DMS 273 treated with DMSO at 0.1 percent for 48 hours (cell line): ENCODE measurements at places on chromosomes 6 and 20.
A peak's percentile ranks its signal among the peaks of the same experiment; 100 is the strongest.

- no peak for DNase-seq
Observed at GRCh38 chr6:122666418-122666817, 56.2 kb downstream of the PKIB start.

DNA sequence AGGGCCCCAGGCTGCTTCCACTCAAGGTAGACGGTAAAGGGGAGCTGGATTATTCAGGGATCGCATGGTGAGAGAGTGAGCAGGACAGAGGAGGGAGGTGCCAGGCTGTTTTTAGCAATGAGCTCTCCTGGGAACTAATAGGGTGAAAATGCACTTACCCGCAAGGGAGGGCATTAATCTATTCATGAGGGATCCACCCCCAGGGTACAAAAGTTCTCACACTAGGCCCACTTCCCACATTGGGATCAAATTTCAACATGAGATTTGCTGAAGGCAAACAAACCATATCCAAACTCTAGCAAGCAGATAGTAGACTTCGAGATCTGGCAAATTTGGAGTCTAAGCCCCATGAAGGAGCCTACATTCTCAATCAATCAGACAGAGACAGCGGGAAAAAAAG is 408.6 kb downstream of the RNF144B start:
- no peak for DNase-seq

DNA sequence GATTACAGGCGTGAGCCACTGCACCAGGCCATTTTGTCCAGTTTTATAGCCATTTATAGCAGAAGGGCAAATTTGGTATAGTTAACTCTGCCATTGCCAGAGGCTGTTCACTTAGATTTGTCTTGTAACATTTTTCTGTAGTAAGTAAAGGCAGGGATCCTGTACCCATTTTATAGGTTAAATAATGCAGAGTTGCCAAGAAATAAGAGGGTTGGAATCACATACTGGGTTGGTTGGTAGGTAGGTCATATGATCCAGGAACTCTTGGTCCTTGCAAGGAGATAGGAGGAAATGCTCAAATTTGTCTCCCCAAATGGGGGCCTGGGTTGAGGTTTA is 68.1 kb downstream of the SHLD1 start:
- no peak for DNase-seq

- no peak for DNase-seq
Observed at GRCh38 chr20:9508240-9508661, 6.1 kb upstream of the LAMP5 start.

DNA sequence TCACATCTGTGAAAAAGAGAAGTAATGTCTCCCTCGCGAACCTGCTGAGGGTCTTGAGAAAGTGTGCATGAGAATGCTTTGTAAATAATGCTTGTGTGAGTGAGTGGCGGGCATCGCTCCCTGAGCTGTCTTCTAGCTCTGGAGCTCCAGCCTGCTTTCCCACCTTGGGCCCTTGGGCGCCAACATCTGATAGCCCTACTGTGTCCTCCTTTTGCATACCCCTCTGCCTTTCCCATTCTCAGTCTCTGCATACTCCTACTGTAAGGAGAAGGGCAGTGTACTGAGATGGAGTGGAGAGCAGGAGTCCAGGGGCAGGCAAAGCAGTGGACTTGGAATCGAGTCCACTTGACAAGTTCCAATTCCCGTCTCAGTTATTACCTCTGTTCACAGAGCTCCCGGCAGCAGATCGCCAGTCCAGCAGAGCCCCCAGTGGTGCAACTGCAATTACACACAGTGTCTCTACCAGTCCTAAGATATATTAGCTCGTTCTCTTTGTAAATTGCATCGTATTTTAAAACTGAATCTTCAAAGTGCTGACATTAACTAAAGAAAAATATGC is 847 bp upstream of the NCR2 start:
- DNase-seq, result no peak

GRCh38 chr6:141562851-141563763 is 569.6 kb upstream of the GJE1 start:
- DNase-seq, result peak; percentile 36

- DNase-seq, result no peak
Observed at GRCh38 chr6:16199804-16200203, 38.6 kb upstream of the GMPR start.

DNA sequence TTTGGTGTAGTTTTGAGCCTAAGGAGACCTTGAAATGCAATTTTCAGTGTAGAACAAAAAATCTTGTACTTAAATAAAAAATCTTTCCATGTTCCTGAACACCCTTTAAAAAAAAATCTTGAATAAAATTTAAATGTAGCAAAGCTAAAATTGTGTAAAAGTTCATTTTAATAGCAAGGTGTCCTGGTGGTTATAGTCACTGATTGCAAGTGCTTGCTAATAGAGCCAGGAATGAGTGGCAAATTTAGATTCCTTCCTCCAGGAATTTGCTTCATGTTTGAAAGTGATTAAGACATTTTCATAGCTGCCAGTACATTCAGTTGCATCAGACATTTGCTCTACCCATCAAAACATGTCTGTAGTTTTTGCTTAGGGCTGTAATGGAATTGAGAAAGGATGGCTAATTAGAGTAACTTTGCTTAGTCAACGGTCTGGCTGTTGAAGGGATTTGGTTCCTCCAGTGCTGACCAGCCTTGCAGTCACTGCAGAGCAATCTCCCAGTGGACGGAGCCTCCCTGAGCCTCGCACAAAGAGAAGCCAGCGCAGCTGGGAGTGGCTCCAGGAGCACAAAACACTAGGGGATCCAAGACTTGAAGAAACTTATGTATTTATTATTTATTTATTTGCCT is 36.5 kb downstream of the AKAP12 start:
- no peak for DNase-seq

DNA sequence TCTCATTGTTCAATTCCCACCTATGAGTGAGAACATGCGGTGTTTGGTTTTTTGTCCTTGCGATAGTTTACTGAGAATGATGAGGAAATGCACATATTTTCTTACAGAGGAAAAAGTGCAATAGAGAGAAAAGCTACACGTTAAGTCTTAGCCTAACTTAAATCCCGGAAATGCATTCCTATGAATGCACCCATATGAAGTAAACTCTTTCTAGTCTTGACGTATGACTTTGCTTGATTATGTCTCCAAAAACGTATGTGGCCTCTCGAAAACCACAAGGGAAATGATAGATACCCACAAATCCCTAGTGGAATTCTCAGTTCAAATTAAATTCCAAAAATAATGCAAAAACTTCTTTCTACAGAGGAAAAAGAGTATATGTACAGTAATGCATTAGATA is 90.7 kb upstream of the SASH1 start:
- no peak for DNase-seq

GRCh38 chr6:157773248-157773773 is 49.7 kb upstream of the SNX9 start:
- no peak for DNase-seq

DNA sequence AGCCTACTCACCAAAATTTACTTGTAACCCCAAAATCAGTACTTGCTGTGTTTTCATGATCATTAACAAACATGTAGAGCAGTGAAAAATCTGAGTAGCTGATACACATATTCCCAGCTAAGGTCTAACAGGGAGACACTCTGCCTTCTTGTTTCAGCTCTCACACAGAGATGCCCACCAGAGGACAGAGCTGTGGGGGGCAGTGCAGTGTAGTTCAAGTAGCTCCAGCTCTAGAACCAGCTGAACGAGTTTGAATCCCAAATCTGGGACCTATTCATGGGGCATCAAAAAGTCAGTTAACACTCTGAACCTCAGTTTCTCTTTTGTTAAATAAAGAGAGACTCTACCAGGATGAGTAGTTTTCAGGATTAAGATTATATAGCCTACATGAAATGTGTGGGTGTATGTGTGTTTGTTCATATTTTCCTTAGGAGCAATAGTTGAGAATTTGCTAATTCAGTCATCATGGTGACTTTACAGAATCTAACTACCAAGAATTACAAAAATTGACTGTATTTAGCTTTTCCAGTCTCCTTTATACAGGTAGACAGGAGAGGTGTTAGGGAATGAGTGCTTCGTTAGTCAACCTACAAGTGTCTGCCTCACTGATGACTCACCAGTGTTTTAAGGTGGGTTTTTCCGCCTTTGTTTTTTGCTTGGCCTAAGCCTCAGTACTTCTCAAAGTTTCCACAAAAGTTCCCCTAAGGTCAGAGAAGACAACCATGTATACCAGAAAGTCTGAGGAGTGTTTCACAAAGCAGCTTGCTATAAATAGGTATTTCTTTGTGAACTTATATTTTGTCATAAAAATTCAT is 164.0 kb upstream of the RUNX2 start:
- no peak for DNase-seq

- no peak for DNase-seq
Observed at GRCh38 chr6:156866220-156867015, 89.2 kb downstream of the ARID1B start.

DNA sequence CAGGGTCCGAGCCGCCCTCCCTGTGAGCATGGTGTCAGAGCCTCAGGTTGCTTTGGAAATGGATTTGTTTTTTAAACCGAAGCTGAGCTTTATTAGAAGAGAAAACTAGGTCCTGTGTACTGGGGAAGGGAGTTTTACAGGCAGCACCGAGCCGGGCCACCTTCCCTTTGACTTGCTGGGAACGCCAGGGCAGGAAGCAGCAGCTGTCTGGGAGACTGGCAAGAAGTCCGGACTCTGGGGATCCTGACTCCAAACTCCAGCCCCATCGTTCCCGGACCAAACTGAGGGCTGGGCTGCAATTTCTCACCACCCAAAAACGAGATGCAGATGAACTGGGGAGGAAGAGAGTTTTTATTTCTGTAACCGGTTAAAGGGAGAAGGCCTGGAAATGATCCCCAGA is 214.9 kb upstream of the KCNG1 start:
- no peak for DNase-seq

- no peak for DNase-seq
Observed at GRCh38 chr20:8161264-8162071, 29.4 kb downstream of the PLCB1 start.

GRCh38 chr6:154268486-154268885 is 88.1 kb downstream of the IPCEF1 start:
- DNase-seq, result no peak

- DNase-seq, result no peak
Observed at GRCh38 chr20:22320245-22320915, 264.0 kb downstream of the FOXA2 start.

- no peak for DNase-seq
Observed at GRCh38 chr20:49675368-49676151, 38.1 kb downstream of the B4GALT5 start.

DNA sequence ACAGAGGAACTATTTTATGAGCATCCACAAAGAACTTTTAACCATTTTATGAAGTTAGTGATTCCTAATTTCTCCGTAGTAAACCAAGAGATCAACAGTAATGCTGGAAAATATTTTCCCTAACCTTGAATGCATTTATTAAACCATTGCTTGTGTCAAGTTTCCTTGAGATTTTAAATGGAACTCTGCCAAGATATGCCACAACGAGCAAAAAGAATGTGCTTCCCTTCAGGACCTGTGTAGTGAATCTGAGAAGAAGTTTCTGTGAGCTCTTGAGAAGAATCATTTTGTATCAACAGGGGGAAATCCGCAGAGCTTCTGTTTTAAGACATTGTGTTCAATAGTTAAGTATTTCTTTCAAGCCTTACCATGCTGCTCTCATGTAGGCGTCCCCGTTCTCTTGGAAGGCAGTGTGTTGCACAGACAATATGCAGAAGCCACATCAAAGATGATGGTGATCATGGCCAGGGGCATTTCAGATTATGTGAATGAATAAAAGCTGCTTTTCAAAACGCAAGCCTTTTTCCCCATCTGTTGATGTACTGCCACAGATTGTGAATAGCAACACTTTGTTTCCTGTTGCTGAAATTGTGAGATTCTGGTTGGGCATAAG is 439.8 kb downstream of the BMP2 start:
- DNase-seq, result no peak

GRCh38 chr6:70527071-70527737 is 39.5 kb upstream of the SDHAF4 start:
- DNase-seq, result no peak

DNA sequence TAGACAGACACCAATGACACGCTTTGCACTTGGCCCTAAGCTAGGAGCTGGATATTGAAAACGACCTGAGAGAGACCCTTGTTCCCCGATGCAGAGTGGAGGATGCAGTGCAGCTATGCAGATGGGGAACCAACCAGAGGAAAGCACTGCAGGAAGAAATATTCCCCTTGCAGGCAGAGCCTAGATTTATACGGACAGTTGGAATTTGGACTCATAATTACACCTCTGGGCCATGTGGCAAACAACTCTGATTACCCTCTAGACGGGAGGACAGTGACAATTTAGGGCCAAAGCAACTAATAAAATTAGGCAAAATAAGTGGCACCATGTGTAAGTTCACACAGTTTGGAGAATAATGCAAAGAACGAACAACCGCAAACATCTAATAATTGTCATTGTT is 12.3 kb downstream of the PMEPA1 start:
- no peak for DNase-seq

- no peak for DNase-seq
Observed at GRCh38 chr6:52415917-52416628, 4.1 kb upstream of the EFHC1 start.

GRCh38 chr6:18551228-18551627 is 164.1 kb downstream of the RNF144B start:
- no peak for DNase-seq

- DNase-seq, result no peak
Observed at GRCh38 chr6:90936286-90936685, 349.4 kb upstream of the MAP3K7 start.

DNA sequence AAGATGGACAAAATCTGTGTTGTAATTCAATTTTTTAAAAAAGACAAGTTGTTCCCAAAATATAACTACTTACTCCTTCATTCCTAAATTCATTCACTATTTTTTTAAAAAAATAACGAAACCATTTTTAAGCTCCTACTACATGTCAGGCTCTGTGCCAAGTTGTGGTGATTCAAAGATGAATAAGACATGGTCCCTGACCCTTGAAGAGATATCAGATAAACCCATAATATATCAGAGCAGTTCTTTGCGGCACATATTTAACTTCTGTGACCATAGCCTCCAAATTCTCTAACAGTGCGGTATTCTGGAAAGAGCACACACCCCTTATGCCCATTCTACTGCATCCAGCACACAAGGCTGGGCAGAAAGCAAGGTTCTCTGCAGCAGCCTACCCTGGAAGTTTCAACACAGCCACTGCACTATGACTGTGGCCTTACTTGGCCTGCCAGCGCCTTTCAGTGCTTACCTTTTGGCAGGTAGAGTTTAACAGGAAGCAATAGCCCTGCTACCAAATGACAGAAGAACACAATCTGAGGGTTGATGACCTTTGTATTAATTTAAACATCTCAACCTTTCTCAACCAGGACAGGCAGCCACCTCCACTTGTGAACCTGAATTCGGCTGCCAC is 406.5 kb downstream of the BTBD9 start:
- DNase-seq, result no peak

- no peak for DNase-seq
Observed at GRCh38 chr6:4892785-4893485, 110.9 kb downstream of the RPP40 start.
